ENCODE measurements at places on chromosomes 12 and 14.

GRCh38 chr14:28870033-28870564, 103.5 kb downstream of the FOXG1 start:
- no peak for DNase-seq

DNA sequence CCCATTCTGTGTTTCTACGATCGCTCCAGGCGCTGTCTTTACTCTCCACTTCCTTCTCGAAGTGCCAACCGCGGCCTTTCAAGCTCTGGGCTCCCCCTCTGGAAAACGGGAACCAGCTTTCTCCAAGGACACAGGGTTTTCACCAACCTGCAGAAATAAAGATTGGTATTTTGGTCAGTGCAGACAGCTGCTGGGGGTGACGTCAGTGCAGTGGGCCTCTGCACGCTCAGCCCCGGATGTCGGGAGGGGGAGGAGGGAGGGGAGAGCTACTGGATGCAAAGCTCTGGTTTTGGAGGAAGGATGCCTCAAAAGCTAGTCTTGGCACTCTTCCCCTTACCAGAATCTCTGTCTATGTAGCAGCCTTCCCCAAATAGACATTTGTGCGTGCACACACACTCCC, 19.9 kb downstream of the HRK start:
- peak; percentile 30 for DNase-seq

GRCh38 chr14:100409651-100410050, 86.5 kb downstream of the SLC25A47 start:
- DNase-seq = no peak

GRCh38 chr14:68260121-68260520, 440.5 kb downstream of the RAD51B start:
- DNase-seq = no peak

GRCh38 chr14:59004012-59004411, 184.5 kb upstream of the DAAM1 start:
- no peak for DNase-seq

GRCh38 chr12:62659453-62660295, 193.0 kb downstream of the MON2 start:
- no peak for DNase-seq

GRCh38 chr12:40672741-40673271, 19.4 kb upstream of the CNTN1 start:
- DNase-seq = no peak

GRCh38 chr12:16012117-16012516, 101.0 kb downstream of the DERA start:
- DNase-seq = peak; percentile 82

DNA sequence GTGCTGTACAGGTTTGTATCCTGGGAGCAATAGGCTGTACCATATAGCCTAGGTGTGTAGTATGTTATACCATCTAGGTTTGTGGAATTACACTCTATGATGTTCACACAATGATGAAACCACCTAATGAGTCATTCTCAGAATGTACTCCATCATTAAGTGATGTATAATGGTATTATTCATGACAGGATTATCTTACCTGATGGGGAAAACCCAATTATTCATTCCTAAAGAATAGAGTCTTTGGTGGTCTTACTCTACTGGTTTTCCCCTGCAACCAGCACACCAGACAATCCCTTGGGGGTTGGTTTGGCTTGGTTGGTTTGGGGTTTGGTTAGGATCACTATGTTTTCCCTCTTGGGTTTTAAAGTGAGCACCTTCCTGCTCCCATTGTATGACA, 12.6 kb upstream of the OR10P1 start:
- DNase-seq = no peak

GRCh38 chr14:94408546-94409095, 20.2 kb upstream of the SERPINA1 start:
- DNase-seq = no peak

DNA sequence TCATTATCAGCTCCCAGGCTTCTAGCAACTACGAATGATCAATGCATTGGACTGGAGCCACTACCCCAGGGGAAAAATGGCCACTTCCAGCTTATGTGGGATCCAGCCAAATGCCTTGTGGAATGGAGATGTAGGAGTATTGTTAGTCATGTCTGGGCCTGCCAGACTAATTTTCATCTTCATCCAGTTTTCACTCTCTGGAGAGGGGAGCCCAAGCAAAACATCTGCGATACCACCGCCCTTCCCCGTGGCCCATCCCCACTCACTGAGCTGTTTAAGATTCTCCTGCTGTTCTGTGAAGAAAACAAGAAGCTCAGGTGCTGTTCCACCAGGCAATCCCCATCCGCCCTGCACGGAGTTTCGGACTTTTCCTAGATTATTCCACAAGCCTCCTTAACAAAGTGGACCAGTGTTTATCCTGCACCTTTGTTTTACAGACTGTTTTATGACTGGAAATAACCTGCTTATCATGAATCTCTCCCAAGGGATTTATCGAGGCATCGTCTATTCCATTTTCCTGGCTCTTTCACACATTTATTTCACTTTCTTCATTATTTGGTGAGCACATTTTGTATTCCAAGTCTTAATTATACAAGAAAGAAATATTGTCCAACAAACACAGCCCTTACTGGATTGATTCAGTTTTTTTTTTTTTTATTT, 35.5 kb upstream of the MAX start:
- DNase-seq = no peak

DNA sequence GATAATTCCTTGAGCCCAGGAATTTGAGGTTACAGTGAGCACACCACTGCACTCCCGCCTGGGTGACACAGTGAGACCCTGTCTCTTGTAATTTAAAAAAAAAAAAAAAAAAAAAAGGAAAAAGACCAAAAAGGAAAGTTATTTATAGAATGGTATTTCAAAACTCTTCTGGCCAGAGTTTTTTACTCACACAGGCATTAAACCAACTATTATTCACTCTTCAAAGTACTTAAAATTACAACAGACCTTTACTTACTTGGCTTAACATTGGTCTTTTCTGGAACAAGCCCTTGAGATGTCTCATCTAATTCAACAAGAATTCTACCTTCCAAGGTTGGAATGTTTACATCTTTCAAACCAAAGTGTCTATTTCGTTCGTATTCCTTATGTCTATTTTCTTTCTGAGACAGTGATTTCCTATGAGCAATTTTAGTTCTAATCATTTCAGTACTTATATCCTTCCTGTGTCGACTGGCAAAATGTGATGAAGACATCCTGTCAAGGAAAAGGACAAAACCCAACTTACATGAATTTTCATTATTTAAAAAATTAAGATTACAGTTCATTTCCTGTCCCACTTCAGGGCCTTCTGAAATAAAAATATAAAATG, 2.6 kb downstream of the DLGAP5 start:
- DNase-seq = no peak

- DNase-seq = no peak
Observed at GRCh38 chr12:61796846-61797245, 463.4 kb upstream of the USP15 start.

DNA sequence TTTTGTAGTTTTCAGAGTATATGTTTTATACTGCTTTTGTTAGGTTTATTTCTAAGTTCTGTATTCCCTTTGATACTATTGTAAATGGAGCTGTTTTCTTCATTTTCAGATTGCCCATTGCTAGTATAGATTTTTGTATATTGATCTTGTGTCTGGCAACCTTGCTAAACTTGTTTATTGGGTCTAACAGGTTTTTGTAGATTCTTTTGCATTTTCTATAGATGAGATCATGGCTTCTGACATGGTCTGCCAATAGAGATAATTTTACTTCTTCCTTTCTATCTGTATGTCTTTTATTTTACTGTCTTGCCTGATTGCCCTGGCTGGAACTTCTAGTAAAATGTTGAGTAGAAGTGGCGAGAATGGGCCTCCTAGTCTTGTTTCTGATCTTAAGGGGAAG, 40.3 kb downstream of the ANKRD9 start:
- DNase-seq = no peak

- DNase-seq = no peak
Observed at GRCh38 chr14:32998433-32998832, 59.8 kb downstream of the NPAS3 start.

- no peak for DNase-seq
Observed at GRCh38 chr14:98290596-98290995, 981.4 kb downstream of the BCL11B start.

- no peak for DNase-seq
Observed at GRCh38 chr12:106758349-106759110, 16.0 kb upstream of the RIC8B start.

DNA sequence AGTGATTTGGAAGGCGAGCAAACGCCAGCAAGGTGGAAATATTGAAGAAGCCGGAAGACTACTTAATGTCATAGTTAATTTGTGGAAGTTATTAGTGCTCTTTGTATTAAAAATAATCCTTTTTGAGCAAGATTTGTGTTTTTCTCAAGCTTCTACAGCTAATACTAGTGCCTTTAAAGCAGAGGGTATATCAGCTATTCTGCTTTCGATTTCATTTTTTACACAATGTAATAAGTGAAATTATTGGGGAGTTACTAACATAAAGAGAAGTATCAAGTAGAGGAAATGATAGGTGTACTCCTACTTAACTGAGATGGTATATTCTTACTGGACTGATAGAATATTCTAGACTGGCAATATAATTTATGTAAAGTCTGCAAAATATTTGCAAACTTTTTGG, 392.4 kb upstream of the DCN start:
- no peak for DNase-seq

- no peak for DNase-seq
Observed at GRCh38 chr12:50069539-50069938, 12.1 kb downstream of the ASIC1 start.

DNA sequence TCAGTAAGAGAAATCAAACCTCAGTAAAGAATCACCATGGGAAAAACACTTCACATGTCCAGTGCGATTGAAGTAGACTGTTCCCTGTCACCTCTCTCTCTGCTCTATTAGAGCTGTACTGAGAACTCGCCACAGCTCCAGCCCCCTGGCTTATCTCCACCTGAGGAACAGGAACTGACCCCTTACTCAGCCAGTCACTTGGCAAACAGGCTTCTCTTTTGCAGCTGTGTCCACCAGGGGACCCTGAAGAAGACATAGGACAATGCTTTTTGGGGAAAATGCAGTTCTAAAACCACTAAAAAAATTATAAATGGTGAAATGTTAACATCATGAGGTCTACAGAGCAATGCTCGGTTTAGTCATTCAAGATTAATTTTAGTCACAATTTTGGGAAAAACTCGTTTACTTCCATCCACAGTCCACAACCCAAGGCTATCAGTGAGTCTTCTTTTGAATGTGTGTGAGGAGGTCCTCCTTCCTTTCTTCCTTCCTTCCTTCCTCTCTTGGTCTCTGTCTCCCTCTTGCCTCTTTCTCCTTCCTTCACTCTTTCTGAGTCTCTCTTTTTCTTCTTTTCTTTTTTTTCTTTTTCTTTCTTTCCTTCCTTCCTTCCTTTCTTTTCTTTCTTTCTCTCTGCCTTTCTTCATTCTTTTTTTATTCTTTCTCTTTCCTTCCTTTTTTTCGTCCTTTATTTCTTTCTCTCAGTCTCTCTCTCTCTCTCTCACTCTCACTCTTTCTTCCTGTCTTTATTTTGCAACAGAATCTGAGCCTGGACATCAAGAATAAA, 1189.5 kb upstream of the TMEM132C start:
- DNase-seq = no peak

- no peak for DNase-seq
Observed at GRCh38 chr14:55749201-55749812, 169.3 kb downstream of the KTN1 start.

- peak; percentile 40 for DNase-seq
Observed at GRCh38 chr14:75905147-75905904, 76.5 kb downstream of the TGFB3 start.

Measured in right lobe of liver (tissue), 6 donors.